ENCODE measurements at places on chromosomes 7 and 10. TPM values are rescaled to one million over a fixed set of nuclear protein-coding genes. Genes with fewer than 3 reads are reported as not detected.

The ETV1 gene
- polyA plus RNA-seq, result 0.28 TPM

The WNT16 gene
- polyA plus RNA-seq, result not detected

The NANOS1 gene
- not detected for polyA plus RNA-seq

The IL15RA gene
- polyA plus RNA-seq, result 13.4 TPM

The LAMB1 gene
- 2.2 TPM for polyA plus RNA-seq

The LRRC18 gene
- polyA plus RNA-seq, result 0.16 TPM

DNA sequence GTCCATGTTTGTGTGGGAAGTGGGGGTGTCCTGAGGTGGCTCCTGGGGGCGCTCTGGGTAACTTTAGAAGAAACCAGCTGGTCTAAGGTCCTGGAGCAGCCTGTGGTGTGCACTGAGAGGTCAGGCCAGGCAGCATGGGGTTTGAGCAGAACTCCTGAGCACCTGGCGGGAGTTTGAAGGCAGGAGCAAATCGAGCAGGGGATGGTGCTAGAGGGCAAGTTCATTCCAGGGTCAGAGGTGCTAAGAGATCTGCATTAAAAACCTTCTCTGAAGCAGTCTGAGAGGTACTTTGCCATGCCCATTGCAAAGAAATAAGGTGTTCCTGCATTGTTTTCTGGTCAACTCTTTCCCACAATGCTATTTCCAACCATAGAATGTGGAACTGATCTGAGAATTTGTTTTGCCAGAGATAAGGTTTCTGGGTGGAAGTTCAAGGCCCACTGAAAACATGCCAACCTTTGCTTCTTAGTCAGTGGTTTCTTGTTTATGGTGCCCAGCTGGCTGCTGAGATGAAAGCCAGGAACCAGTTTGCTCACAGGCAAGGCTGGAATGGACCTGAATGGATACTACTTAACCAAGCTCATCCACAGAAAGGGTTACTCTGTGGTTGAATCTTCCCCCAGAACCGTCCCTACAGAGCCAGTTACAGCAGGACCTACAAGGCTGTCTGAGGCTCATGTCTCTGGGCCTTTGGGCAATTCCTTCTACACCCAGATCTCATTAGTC is 136.3 kb upstream of the TMEM72 start:
- no peak overlapping the region for H3K27ac ChIP-seq
- no peaks in the 10 kb centered on the region for H3K4me1 ChIP-seq
- H3K27me3 ChIP-seq, result no peaks in the 10 kb centered on the region
- DNase-seq, result no peak
- no peaks in the 10 kb centered on the region for H3K36me3 ChIP-seq

DNA sequence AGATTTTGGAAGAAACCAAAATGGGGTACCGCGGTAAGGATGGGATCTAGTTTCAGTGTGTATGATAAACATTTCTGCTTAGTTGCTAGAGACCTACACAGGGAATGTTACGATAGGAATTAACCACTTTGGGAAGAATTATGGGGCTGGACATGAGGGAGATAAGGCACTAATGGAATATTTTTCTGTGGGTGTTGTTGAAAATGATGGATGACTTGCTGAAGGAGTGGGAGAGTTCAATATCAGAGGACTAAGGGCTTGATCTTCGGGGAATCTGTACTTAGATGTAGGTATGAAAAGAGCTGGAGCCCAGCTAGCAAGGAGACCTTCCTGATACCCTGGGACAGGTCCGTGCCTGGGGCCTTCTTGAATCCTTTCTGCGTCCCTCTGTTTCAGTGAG is 303.7 kb downstream of the EXOC4 start:
- H3K27me3 ChIP-seq, result no peaks in the 10 kb centered on the region
- no peaks in the 10 kb centered on the region for H3K4me1 ChIP-seq
- no peak overlapping the region for H3K27ac ChIP-seq
- DNase-seq, result no peak
- H3K4me3 ChIP-seq, result no peak overlapping the region
- no peaks in the 10 kb centered on the region for H3K36me3 ChIP-seq

DNA sequence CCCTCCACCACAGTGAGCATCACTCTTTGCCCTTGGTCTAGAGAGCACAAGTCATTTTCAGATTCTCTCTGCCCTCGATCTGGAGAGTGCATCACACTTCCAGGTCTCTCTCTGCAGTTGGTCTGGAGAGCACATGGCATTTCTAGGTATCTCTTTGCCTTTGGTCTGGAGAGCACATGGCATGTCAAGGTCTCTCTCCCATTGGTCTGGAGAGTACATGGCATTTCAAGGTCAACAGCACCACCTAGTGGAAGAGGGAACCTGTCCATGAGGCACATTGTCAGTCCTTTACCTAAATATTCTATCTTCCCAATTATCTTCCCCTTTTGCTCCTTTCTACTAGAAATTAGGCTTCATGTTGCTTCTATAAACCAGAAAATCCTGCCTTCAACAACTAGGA is 1139.4 kb downstream of the XPNPEP1 start:
- no peak overlapping the region for H3K27ac ChIP-seq
- DNase-seq, result peak; percentile 31
- H3K27me3 ChIP-seq, result no peaks in the 10 kb centered on the region
- no peaks in the 10 kb centered on the region for H3K36me3 ChIP-seq

DNA sequence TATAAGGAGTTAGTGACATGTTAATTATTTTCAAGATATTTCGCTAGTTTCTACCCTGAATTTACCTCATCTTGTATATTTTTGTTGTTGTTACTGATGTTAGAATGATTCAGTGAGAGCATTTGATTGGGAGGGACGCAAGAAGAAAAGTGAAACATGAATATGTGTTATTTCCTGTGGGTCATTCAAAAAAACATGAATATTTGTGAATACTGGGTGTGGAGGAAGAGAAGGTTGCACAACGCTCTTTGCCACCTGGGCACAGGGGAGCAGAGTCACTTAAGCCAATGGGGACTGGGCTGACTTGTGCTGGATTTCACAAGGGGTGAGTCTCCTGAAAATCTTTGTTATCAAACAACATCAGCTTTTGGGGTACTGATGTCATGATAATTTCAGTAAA is 39.5 kb downstream of the AGK start:
- no peaks in the 10 kb centered on the region for H3K36me3 ChIP-seq
- DNase-seq, result no peak
- no peaks in the 10 kb centered on the region for H3K27me3 ChIP-seq
- no peak overlapping the region for H3K4me3 ChIP-seq

- H3K4me1 ChIP-seq, result no peaks in the 10 kb centered on the region
- no peaks in the 10 kb centered on the region for H3K27me3 ChIP-seq
- no peak overlapping the region for H3K4me3 ChIP-seq
- H3K27ac ChIP-seq, result no peak overlapping the region
- DNase-seq, result no peak
These were observed 123.1 kb downstream of the DIP2C start for GRCh38 chr10:566241-566885.

GRCh38 chr10:7409045-7409731 is 1.6 kb downstream of the SFMBT2 start:
- H3K27me3 ChIP-seq, result no peaks in the 10 kb centered on the region
- no peaks in the 10 kb centered on the region for H3K36me3 ChIP-seq
- peaks cover 15% of the 10 kb centered on the region for H3K4me1 ChIP-seq
- H3K27ac ChIP-seq, result peak overlapping the region; percentile 86
- peak overlapping the region; percentile 100 for H3K4me3 ChIP-seq

GRCh38 chr7:78165454-78165853 is 366.9 kb downstream of the PHTF2 start:
- no peak overlapping the region for H3K4me3 ChIP-seq
- no peak overlapping the region for H3K27ac ChIP-seq
- H3K4me1 ChIP-seq, result no peaks in the 10 kb centered on the region
- DNase-seq, result no peak
- no peaks in the 10 kb centered on the region for H3K36me3 ChIP-seq

DNA sequence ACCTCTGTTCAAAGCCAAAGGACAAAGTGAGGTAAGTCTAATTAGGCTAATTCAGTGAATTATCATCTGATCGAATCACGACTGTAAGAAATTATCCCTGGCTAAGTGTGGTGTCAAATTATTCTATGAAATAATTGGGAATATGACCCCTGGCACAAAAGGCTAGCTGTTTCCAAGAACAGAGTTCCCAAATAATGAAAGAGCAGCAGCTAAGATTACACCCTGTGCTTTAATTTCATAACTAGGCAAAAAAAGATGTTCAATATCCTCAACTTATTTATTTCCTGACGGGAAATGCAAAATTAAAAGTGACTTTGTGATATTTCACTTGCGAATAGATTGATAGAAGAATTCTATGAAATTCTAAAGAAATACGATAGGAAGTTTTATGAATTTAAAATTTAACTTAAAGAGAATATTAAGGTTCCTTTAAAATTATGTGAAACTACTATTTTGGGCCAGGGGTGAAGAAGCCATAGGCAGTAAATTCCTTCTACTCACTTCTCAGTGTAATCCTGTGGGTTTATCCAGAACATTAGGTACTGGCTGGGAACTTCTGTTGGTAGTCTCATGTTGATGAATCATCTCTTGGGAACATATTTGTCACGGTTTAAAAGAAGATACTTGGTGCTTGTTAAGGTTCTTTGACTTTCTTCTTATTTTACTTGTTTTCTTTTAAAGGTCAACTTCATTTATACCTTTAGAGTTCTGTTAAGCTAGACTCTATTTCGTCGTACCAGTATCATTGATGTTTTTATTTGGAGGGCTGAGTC is 148.5 kb downstream of the POLR1F start:
- no peak overlapping the region for H3K27ac ChIP-seq
- H3K36me3 ChIP-seq, result no peaks in the 10 kb centered on the region
- DNase-seq, result no peak
- no peaks in the 10 kb centered on the region for H3K27me3 ChIP-seq
- no peak overlapping the region for H3K4me3 ChIP-seq

DNA sequence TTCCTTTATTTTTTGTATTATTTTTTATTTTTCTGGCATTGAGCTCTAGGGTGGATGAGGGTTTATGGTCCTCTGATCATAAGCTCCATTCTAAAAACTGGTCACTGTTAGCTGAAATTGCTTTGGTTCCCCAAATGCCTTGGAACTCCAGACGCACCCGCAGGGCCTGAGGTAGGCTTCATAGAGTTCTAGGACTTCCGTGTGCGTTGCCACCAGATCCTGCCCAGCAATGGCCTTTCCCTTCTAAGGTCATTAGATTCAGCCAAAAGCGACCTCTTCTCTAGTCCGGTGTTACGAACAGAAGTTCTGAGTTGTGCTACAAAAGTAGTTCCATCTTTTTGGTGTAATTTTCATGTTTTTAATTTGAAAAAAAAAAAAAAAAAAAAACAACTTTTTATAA is 64.4 kb downstream of the KLHDC10 start:
- no peaks in the 10 kb centered on the region for H3K27me3 ChIP-seq
- no peak for DNase-seq
- H3K4me3 ChIP-seq, result no peak overlapping the region
- H3K4me1 ChIP-seq, result no peaks in the 10 kb centered on the region
- H3K27ac ChIP-seq, result no peak overlapping the region

DNA sequence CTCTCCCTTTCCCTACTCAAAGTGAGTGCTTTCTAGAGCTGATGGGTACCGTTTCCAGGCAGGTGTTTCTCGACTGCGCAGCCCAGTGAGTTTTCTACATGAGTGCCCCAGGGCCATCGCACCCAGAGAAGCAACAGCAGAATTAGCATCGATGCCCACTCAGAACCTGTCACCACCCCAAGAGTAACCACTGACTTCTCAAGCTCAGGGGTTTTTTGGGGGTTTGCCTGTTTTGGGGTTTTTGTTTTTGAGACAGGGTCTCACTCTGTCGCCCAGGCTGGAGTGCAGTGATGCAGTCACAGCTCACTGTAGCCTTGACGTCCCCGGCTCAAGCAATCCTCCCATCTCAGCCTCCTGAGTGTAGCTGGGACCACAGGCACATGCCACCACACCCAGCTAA is 25.7 kb downstream of the SNX8 start:
- DNase-seq, result no peak
- no peak overlapping the region for H3K4me3 ChIP-seq
- H3K4me1 ChIP-seq, result peaks cover 18% of the 10 kb centered on the region
- peak overlapping the region; percentile 70 for H3K27ac ChIP-seq
- no peaks in the 10 kb centered on the region for H3K36me3 ChIP-seq

GRCh38 chr10:43093423-43094076 is 16.7 kb downstream of the RET start:
- H3K4me1 ChIP-seq, result no peaks in the 10 kb centered on the region
- peaks cover 1% of the 10 kb centered on the region for H3K27me3 ChIP-seq
- no peaks in the 10 kb centered on the region for H3K36me3 ChIP-seq
- no peak for DNase-seq
- H3K27ac ChIP-seq, result no peak overlapping the region
- H3K4me3 ChIP-seq, result no peak overlapping the region

- peak overlapping the region; percentile 68 for H3K4me3 ChIP-seq
- H3K36me3 ChIP-seq, result peaks cover 4% of the 10 kb centered on the region
- peaks cover 21% of the 10 kb centered on the region for H3K4me1 ChIP-seq
These were observed 2.1 kb downstream of the MACC1 start for GRCh38 chr7:20214921-20215669.

DNA sequence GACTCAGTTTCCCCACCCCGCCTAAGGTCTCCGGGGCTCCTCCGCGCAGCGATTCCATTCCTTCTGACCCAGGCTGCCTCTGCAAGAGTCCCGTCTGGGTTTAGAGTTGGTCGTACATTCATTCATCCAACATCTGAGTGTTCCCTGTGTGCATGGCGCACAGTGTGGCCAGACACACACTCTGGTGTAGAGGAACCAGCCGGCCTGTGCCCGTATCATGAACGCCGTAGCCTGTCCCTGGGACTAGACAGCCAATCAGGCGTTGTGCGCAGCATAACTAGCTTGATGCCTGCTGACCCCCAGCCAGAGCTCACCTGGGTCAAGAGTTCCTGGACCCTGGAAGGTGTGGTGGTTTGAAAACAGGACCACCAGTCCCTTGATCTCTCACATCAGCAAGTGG is 20.9 kb upstream of the PDGFA start:
- no peak overlapping the region for H3K27ac ChIP-seq
- no peaks in the 10 kb centered on the region for H3K4me1 ChIP-seq
- no peak for DNase-seq
- H3K27me3 ChIP-seq, result no peaks in the 10 kb centered on the region

GRCh38 chr7:105519353-105519752 is 2.7 kb downstream of the PUS7 start:
- no peak for DNase-seq
- H3K27me3 ChIP-seq, result no peaks in the 10 kb centered on the region
- H3K4me1 ChIP-seq, result peaks cover 7% of the 10 kb centered on the region
- no peak overlapping the region for H3K27ac ChIP-seq
- 0 out of 2 replicates have a peak overlapping the region, but pooled peaks have one; percentile 22 for H3K4me3 ChIP-seq

GRCh38 chr10:124697443-124697836 is 46.7 kb downstream of the FAM53B start:
- no peaks in the 10 kb centered on the region for H3K27me3 ChIP-seq
- peaks cover 75% of the 10 kb centered on the region for H3K4me1 ChIP-seq
- H3K27ac ChIP-seq, result peak overlapping the region; percentile 94
- H3K4me3 ChIP-seq, result peak overlapping the region; percentile 54
- DNase-seq, result no peak

GRCh38 chr10:110326351-110327032 is 21.8 kb upstream of the SMNDC1 start:
- H3K27ac ChIP-seq, result peak overlapping the region; percentile 79
- H3K4me3 ChIP-seq, result no peak overlapping the region
- peaks cover 39% of the 10 kb centered on the region for H3K4me1 ChIP-seq

DNA sequence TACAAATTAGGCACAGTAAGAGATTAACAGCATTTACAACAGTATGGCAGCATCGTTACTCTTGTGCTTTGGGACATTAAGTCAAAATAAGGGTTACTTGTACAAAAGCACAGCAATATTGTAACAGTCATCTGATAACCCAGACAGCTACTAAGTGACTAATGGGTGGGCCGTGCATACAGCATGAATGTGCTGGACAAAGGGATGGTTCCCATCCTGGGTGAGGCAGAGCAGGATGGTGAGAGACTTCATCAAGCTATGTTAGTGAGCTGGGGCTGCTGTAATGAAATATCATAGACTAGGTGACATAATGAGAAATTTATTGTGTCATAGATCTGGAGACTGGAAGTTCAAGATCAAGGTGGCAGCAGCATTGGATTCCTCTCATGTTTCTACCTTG is 25.4 kb downstream of the EDRF1 start:
- H3K36me3 ChIP-seq, result peaks cover 58% of the 10 kb centered on the region
- H3K4me3 ChIP-seq, result no peak overlapping the region
- DNase-seq, result no peak
- H3K27ac ChIP-seq, result no peak overlapping the region
- no peaks in the 10 kb centered on the region for H3K4me1 ChIP-seq
